ENCODE measurements at places on chromosomes 2 and 18.

GRCh38 chr18:44837482-44838180 is 156.9 kb downstream of the SETBP1 start:
- no peak for DNase-seq

DNA sequence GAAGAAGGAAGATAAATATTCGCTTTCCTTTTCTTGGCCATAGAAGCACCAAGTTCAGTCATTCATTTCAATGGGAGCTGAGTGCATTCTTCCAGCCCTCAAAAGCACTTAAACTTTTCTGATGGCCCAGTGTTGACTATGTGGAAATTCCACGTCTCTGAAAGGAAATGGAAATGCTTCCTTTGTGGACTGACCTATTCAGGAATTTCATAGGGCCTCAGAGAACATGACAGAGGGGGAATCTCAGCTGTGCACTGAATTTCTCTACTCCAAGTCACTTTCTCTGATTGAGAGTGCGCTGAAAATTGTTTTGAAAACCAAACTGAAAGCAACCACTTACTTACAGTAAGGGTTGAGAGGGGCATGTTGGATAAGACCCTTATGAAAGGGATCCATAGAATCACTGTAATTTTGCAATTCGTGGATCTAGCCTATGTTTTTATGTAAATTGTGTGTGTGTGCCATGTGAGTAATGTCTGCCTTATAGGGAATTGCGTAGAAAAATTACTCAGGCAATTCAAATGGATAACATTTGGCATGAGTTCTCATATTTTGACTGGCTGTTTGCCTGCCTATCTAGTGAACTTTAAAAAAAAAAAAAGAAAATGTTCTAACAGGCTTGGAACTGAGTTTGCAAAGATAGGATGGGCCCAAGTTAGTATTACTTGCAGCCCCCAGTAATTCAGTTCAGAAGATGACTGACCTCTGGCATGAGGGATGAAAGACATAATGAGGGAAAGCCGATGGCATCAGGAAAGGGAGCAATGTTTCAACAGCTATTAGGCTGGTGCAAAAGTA is 437.0 kb downstream of the PTPRM start:
- no peak for DNase-seq

- DNase-seq = no peak
Measured at GRCh38 chr2:241228860-241229516, 40.5 kb downstream of the ANO7 start.

DNA sequence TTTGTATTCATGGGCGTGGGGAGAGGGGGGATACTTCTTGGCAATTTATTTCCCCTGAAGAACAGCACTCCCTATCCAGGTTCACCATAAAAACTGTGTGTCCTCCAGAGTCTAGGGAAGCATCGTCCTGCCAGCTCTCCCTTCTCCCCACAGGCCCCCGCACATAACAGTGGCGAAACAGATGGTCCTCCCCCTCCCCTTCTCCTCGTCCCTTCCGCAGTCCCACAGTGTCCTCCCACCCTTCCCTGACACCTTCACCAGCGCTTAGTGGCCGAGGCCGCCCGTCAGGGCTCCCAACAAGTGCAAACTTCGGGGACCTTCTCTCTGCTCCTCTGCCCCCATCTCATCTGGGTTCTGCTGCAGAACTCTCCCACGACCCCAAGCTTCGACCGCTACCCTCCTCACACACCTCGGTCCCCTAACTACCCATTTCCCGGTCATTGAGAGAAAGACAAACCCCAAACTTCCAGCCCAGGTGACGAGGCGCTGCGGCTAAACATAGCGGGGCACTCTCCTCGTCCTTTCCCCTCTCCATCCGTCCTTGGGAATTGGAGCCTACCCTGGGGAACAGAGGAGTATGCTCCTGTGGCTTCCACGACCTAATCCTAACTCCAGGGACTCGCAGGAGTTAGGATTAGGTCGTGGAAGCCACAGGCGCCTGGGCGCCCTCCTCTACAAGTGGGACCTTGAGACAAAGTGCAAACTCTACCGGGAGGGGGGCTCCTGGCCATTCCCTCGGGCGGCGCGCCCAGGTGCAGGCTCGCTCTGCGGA is 971 bp downstream of the ZNF385B start:
- DNase-seq = no peak

DNA sequence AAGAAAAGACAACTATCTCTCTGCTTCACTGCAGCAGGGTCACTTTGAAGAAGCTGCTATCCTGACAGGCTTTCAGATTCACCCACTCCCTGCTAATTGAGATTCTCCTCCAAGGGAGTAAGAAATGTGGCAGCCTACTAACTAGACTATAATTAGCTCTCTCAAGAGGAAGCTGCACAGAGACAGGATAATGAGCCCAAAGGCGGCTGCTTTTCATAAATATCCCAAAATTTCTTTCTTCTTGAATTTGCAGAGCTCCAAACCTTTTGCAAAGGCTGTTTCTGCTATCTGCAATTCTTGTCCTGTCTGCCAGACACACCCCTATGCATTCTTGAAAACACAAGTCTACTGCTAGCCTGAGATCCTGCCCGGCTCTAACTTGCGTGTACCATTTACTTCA is 54.0 kb upstream of the RNU4ATAC start:
- DNase-seq = no peak

DNA sequence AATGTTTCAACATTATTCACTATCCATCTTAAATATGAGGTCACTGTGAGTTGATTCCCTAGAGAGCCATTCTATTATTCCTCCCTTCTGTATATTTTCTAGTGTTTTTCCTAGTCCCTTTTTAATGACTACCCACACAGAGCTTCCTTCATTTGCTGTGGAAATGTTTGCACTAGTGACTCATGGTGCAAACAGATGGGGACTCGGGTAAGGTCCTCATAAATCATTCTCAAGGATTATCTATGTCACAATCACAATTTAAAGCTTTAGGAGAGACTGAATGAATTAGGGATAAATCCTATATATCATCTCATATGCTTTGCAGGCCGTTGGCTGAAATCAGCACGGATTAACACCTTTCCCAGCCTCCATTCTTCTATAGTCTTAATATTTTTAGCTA is 159.6 kb downstream of the DCC start:
- DNase-seq = no peak

GRCh38 chr2:132274000-132274399 is 112.2 kb upstream of the ANKRD30BL start:
- no peak for DNase-seq

DNA sequence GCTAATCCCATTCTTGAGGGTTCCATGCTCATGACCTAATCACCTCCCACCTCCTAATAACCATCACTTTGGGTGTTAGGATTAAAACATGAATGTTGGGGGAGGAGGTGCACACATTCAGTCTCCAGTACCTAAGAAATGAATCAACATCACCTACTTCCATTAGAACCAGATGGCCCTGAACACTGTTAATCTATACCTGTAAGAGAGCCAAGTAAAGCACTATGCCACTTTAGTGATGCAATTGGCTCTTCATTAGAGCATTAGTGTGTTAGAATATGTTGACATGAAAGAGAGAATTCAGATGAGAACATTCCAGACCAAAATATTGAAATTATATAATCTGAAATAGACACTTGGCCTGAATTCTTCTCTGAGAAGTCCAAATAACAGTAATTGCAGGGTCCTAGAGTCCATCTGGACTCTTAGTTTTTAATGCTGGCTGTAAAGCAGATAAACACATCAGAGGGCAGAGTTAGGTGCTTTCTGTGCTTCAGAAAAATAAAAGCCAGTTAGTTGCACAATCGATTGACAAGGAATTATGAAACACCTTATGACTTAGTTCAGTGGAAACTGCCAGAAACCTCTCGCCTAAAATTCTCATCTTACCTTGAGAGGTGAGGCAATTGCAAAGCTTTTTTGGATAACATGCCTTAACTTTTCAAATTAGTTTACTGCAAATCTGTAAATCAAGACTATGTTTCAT is 923.7 kb downstream of the SLC4A3 start:
- no peak for DNase-seq

DNA sequence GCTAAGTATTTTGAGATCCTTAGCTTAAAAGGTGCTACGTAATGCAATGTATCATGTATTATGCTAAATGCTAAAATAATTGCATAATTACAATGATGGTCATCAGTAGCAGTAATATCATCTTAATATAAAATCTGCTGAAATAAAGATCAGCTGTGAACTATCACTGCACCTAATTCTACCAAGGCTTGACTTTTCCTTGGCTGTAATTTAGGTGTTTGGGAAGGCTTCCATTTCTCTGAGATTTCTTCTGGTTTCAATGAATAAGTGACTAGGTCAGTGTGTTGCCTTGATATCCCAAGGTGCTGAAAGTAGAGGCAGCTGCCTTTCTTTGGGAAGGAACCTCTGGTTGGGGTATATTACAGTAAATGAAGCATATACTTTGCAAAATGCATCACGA is 376.1 kb downstream of the STK39 start:
- no peak for DNase-seq

- no peak for DNase-seq
Measured at GRCh38 chr2:223841436-223842190, 4.2 kb upstream of the AP1S3 start.

DNA sequence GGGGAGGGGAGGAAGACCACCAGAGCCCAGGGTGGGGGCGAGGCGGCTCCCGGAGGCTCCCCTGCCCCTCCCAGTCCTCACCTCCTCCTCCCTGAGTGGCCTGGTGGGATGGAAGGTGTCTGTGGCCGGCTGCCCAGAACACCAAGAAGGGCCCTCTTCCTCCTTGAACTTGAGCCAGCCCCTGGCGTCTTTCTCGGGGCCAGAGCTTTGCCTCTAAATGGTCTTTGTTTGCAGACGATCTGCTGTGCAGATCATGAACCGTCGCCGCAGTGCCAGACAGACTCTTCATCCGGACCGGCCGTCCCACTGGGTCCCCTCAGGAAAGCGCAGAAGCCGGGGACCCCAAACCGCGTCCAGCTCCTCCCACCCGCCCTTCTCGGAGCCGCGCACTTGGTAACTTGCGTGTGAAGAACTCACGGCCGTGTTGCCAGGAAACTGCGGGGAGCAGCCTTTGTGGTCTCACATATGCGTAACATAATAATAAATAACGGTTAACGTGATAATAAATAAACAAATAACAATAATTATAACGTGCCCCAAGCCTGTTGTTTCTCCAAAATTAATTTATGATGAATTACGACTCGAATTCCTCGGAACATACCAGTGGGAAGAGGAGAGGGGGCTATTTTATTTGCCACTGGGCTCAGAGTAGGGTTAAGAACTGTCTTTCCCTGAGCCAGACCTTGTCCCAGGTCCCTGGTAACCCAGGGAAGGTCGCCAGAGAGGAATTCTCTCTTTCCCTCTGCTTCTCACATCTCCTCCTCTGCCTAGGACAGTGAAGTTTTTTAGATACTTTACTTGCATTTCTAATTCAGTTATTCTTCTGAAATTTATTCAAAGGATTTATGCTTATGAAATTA is 41.0 kb downstream of the PTGR3 start:
- no peak for DNase-seq

GRCh38 chr2:149858901-149859634 is 271.5 kb upstream of the MMADHC start:
- no peak for DNase-seq

GRCh38 chr2:230976671-230977171 is 19.2 kb upstream of the SPATA3 start:
- DNase-seq = no peak

- no peak for DNase-seq
Measured at GRCh38 chr2:219881851-219882250, 254.4 kb downstream of the SLC4A3 start.

DNA sequence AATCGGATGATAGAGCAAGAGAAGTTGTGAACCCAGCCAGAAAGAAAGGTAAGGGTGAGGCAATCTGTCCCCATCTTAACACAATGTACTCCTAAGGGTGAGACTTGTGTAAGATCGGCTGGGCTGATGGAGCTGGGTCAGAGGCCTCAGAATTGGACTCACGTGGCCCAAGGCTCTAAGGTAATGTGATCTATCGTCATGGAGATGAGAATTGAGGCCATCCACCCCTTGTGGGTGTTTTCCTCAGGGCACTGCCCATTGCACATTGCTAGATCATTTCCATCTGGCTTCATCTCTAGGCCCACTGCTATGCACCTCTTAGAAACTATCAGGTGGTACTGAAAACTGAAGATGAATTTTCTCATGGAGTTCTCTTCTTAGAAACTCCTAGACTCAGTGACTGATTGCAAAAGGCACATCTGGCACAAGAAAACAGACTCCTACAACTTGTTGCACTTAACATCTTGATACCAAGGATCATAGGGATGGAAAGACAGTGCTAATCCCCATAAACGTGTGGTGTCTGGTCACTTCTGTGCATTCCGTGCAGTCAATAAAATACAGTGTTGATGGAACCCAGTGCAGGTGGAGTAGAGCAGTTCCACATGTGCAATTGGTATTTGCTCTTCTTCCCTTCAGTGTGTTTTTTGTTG is 228.9 kb upstream of the FOSL2 start:
- DNase-seq = no peak

DNA sequence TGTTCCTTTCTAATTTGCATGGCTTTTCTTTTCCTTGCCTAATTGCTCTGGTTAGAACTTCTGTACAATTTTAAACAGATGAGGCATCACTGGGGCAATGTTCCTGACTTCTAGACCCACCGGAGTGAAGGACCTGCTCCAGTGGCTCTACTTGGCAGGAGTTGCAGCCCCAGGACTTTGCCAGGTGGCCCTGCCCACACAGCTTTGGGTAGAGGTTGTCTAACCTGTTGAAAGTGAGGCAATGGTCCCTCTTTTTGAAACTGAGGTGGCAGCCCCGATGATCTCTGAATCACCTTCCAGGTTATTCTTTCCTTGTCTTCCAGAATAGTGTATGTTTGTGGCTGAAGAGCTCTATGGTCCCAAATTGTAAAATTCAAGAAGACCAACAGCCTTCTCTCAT is 29.9 kb upstream of the ZNF512 start:
- DNase-seq = no peak

DNA sequence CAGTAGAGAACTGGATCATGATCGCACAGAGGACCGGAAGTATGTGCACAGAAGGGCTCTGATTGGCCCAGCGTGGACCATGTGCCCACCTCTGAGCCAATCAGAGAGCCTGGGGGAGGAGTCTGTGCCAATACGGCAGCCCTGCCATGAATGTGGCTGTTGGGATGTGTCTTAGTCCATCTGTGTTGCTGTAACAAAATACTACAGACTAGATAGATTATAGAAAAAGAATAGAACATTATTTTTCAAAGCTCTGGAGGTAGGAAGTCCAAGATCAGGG is 132.0 kb downstream of the NDUFA10 start:
- no peak for DNase-seq

DNA sequence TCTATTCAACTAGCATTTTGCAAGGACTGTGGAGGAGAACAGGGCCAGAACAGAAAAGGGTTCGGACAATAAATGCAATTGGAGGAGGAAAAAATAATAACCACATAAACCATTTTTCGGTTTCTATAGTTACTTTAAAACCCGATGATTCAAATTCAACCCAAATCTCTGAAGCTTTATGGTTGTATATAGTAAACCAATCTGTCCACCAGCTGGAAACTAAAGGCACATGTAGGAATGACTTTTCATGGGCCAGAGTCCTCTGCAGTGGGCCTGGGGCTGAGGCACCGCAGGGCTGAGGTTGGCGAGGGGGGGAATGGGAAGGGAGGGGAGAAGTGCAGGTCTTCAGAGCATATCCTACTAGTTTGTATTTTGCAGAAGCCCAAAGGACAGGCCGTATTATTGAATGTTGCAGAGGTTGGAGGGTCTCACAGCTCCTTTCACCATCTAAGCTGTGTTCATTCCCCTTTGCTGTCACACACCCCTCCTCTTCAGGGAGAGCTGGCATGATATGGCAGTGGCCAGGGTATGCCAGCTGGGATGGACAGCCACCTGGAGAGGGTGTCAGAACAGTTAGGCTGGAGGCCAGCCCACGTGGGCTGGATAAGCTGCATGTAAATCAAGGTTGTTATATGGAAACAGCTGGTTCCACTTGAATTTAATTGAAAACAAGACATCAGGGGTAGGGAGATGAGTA is 267.1 kb downstream of the PRKCE start:
- DNase-seq = no peak

- DNase-seq = no peak
Measured at GRCh38 chr2:121949271-121949670, 193.8 kb downstream of the TSN start.
